Bone marrow (tissue), 2 donors: ENCODE measurements at places on chromosomes 7 and 10.

DNA sequence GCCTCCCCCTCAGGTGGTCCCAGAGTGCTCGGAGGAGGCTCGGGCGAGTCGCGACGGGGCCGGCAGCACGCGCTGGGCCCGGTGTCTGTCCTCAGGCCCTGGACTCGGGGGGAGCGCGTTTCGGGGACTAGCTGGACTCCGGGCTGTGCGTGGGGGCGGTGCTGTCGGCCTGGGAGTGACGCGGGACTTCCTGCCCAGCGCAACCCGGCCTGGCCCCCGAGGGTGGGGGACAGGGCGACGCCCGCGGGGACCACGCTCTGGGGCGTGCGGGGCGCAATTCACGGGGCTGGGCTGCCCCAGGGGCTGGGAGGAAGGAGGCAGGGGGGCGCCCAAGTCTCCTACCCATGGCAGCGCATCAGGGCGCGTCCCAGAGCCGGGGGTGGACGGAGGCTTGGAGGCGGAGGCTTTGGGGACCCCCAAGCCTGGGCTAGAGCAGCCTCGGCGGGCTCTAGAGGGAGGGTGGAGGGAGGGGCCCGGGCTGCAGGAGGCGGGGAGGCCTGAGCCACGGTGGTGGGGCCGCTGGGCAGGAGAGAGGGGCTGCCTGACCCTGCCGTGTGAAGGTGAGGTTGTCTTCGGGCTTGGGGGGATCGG, 2.3 kb upstream of the VENTX start:
- no peak for DNase-seq

DNA sequence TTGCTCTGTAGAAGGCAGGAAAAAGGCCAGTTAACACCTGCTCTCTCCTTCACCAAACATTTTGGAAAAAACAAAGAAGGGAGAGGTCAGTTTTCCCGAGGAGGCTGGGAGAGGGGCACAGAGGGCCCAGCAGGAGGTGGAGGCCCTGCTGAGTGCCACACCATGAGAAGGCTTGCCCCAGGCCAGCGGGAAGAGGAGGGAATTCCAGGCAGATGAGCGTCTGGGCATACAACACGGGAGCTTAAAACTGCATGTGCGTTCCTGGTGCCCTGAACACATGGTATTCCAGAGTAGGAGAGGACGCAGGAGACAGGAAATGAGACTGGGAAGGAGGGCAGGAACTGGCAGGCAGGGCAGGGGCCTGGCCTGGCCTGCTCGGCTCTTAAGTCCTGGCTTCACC, 182.4 kb downstream of the CCDC3 start:
- no peak for DNase-seq

DNA sequence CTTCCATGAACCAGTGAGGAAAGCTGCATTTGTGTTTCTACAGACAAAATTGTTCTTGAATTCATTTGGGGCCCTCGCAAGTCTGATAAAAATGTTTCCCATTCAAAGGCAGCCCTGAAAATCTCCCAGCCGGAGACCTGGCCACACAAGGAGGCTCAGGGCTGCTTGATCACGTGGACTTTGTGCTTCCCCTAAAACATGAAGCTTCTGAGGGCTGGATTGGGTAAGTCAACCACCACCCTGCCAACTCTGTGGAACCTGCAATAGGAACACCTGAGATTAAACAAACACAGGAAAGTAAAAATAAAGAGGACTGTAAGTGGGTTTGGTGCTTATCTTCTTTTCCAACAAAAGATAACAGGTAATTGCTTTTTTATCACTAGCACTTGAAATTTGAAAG, 133.8 kb downstream of the C10orf90 start:
- no peak for DNase-seq

GRCh38 chr7:80722616-80723195, 84.3 kb downstream of the CD36 start:
- no peak for DNase-seq
